Glomerular endothelial cell (primary cell): ENCODE measurements at places on chromosomes 7 and 10. TPM values are rescaled to one million over a fixed set of nuclear protein-coding genes. Genes with fewer than 3 reads are reported as not detected.

Gene CD36
- total RNA-seq, result 1.9 and 3.5 TPM in 2 replicates

Gene CLEC5A
- total RNA-seq, result not detected in 2 replicates

Gene CC2D2B
- 0.47 TPM in 1 of 2 replicates, not detected in the other for total RNA-seq

Gene NPY4R
- not detected in 2 replicates for total RNA-seq

Gene SEMA3E
- total RNA-seq, result 0.10 and 1.2 TPM in 2 replicates

Gene PCDH15
- not detected in 2 replicates for total RNA-seq

Gene PLA2G12B
- total RNA-seq, result not detected in 2 replicates

Gene CNTNAP2
- under 0.01 and 0.97 TPM in 2 replicates for total RNA-seq

Gene ADGRA1
- not detected in 2 replicates for total RNA-seq

Gene CALN1
- total RNA-seq, result not detected in 2 replicates

Gene OR13A1
- total RNA-seq, result not detected in 2 replicates

Gene SFTPD
- total RNA-seq, result not detected in 2 replicates

Gene POLR2J3
- 16.6 and 21.4 TPM in 2 replicates for total RNA-seq

Gene WNT2
- not detected in 2 replicates for total RNA-seq

Gene STEAP4
- not detected in 2 replicates for total RNA-seq

Gene GARIN1A
- 0.05 and 0.64 TPM in 2 replicates for total RNA-seq

Gene LRRTM3
- not detected in 2 replicates for total RNA-seq

Gene GNAT3
- not detected in 2 replicates for total RNA-seq

Gene HSPA12A
- total RNA-seq, result 0.76 and 3.0 TPM in 2 replicates
